ENCODE measurements at places on chromosomes 13 and 19.

DNA sequence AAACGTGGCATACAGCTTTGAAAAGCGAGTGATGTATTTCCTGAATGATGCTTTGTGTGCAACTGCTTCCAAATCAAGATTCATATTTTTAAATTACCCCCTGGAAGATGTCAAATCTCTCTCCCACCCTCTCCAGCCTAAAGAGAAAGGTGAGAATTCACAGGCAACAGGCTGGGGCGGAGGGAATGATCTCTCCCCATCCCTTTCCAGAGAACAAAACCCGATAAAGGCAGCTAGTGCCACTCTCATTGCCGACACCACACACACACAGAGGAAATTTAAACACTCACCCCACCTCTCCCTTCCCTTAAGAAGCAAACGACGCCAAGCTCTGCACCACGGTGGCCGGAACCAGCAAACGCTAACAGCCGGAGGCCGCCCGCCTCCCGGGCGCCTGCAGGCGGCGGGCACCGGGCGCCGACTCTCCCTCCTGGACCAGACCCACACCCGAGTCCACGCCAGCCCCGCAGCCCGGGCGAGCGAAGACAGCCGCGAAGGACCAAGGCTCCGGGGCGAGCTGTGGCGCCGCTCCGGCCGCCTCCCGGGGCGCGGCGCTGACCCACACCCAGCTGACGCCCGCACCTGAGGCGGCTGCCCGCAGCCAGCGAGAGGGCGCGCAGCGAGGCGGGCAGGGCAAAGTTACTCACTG lies 477 bp downstream of the LNX2 start:
- no peak for DNase-seq

DNA sequence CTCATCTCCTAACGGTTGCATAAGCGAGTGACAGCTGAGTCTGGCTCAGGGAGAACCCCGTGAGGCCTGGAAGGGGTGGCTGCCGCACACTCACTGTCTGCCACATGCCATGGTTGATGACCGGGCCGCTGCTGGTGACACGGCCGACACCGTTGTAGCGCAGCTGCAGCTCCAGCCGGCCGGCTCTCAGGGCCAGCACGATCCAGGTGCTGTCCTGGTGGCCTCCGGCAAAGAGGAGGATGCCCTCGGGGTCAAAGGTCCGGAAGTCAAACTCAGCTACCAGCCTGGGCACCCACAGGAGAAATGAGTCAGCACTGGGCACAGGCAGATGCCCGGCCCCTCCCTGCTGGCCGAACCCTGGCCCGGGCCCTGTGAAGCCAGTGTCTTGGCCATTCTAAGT lies 31.7 kb downstream of the GAS6 start:
- no peak for DNase-seq

- DNase-seq: no peak
Observed at GRCh38 chr13:43026262-43026661, 2.9 kb downstream of the DNAJC15 start.

- no peak for DNase-seq
Observed at GRCh38 chr13:31452525-31452924, 252.8 kb downstream of the B3GLCT start.

DNA sequence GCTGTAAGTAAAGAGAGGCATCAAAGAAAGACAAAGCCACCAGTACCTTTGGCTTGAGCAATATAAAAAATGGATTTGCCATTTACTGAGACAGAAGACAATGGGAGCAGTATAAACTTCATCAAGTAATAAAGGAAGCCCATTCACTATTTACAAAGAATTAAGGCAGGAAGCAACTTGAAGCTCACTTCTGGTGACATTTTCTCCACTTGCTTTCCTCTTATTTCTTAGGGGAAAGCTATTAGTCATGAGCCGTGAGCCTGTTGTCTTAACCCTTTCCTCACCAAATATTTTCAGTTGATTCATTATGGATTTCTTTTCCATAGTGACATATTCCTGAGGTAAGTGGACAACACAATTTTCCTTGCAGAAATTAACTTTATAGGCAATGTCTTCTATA lies 156.8 kb downstream of the DNAJC3 start:
- DNase-seq: no peak

- DNase-seq: no peak
Observed at GRCh38 chr13:29721766-29722165, 126.3 kb upstream of the SLC7A1 start.

DNA sequence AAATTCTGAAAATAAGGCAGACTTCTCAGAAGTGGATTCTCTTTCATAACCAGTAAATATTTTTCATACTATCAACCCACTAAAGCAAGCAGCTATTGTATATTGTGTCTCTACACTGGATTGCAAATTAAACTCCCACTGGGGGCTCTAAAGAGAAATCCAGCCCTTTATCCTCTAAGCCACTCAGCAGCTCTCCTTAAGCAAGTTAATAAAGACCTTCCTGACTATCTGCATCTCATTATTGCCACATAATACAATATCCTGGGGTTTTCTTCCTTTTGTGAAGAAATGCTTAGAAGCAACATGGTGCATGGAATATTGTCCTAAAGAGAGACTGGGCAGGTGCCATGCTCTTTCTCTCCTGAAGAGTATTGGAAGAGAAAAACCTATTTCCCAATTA lies 521.3 kb downstream of the MYO16 start:
- DNase-seq: no peak

DNA sequence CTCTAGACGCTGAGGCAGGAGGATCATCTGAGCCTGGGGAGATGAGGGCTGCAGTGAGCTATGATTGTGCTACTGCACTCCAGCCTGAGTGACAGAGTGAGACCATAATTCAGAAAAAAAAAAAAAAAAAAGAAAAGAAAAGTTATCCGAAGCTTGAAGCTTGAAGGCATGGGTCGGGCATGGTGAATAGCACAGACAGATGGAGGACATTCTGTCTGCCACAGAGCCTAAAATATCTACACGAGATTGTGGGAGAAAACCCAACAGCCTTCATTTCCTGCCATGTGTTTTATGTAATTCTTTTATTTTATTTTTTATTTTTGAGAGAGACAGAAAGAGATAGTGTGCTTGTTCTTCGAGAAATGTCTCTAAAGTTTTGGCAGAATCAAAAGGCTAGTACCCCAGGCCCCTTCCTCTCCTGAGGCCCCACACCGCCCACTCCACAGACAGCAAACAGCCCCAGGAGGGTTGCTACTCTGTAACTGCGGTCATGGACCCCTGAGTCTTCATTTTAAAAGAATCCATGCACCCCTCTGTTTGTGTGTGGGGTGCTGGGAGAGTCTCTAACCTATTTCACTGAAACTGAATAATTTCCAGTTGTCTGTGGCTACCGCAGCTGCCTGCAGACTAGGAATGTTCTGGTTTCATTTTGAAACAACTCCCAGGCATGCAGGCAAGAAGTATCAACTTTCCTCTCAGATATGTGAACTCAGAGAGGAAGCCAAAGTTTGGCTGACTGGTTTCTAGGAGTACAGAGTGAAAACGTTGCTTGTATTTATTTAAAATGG lies 38.4 kb upstream of the RCBTB2 start:
- no peak for DNase-seq

GRCh38 chr13:101917833-101918661 lies 465.6 kb downstream of the ITGBL1 start:
- no peak for DNase-seq

Measured in stimulated activated CD4-positive, alpha-beta T cell treated with anti-CD3 and anti-CD28 coated beads, Interleukin-2, amount 100 ng/mL, for 4 hours (primary cell).